ENCODE measurements at places on chromosomes 7 and 10. TPM values are rescaled to one million over a fixed set of nuclear protein-coding genes. Genes with fewer than 3 reads are reported as not detected.

- DNase-seq: no peak
- peaks cover 5% of the 10 kb centered on the region for H3K36me3 ChIP-seq
- no peak overlapping the region for H3K4me3 ChIP-seq
- no peaks in the 10 kb centered on the region for H3K27me3 ChIP-seq
- H3K4me1 ChIP-seq: no peaks in the 10 kb centered on the region
Measured at GRCh38 chr7:158655931-158656441, 48.6 kb downstream of the NCAPG2 start.

DNA sequence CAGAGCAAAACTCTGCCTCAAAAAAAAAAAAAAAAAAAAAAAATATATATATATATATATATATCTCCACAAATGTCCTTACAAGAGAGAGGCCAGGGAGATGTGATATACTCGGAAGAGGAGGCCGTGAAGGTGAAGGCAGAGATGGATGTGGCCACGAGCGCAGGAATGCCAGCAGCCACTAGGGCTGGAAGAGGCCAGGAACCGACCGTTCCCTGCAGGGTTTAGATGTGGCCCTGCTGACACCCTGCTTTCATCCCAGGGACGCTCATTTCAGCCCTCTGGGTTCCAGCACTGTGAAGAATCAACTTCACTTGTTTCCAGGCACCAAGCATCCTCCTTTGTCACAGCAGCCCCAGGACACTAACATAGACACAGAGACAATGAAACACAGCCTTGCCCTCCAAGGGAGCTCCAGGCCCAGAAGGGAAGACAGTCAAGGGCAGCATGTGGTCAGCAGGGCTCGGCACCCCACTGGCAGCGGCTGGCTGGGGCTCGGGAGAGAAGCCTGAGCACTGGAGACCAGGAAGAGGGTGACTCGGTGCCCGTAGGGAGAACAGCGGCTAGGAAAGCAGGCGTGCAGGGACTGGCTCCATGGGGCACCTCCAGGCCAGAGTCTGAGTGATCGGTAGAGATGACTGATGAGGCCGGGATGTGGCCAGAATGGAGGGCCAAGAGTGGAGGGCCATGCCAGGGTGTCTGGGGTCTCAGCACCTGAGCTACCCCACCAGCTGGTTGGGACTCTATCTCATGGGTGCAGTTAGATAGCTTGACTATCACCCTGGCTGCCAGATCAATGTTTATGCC, 7.6 kb downstream of the WDR86 start:
- DNase-seq: no peak
- no peak overlapping the region for H3K4me3 ChIP-seq
- no peaks in the 10 kb centered on the region for H3K27me3 ChIP-seq

DNA sequence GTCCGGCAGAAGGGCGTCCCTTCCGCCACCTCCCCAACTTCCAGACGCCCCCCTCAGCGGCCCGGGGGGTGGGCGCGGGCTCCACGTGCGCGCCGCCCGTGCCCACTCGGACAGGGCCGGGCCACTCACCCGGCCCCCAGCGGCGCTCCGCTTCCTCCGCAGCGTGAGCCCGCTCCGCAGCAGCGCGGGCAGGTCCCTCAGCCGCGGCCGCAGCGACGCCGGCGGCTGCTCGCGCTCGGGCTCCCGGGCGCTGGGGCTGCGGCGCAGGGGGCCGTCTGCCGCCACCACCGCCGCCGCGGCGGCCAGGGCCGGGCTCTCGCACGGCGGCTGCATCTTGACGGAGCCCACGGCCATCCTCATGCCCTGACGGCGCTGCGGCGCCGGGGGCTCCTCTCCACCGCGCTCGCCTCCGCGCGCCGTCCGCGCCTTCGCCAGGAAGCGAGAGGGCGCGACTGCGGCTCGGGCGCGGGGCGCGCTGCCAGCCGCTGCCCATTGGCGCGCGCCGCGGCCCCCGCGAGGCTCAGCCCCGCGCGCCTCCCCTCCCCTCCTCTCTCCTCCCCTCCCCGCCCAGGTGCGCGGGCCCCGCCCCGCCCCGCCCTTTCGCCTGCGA, at the start of gene RAPGEF5:
RAPGEF5 (minus strand) TSS at position 454 of the 610 bp plus-strand sequence; CDS start at position 360, 94 bp downstream.
- H3K27ac ChIP-seq: no peak within 1 kb of the TSS
- H3K4me1 ChIP-seq: no peaks in the 10 kb centered on the region
- no peaks in the 10 kb centered on the region for H3K36me3 ChIP-seq
- no peak within 1 kb of the TSS for H3K4me3 ChIP-seq

- no peak overlapping the region for H3K4me3 ChIP-seq
- H3K27ac ChIP-seq: no peak overlapping the region
- DNase-seq: no peak
- H3K4me1 ChIP-seq: no peaks in the 10 kb centered on the region
- H3K27me3 ChIP-seq: no peaks in the 10 kb centered on the region
Measured at GRCh38 chr7:45390180-45390579, 184.0 kb upstream of the ADCY1 start.

- no peaks in the 10 kb centered on the region for H3K36me3 ChIP-seq
- H3K4me1 ChIP-seq: no peaks in the 10 kb centered on the region
- H3K27ac ChIP-seq: no peak overlapping the region
- H3K4me3 ChIP-seq: no peak overlapping the region
Measured at GRCh38 chr10:22219308-22219707, 1.5 kb upstream of the EBLN1 start.

GRCh38 chr7:94395141-94396036, 694 bp downstream of the COL1A2 start:
- DNase-seq: peak; percentile 21
- peaks cover 11% of the 10 kb centered on the region for H3K4me1 ChIP-seq
- peaks cover 3% of the 10 kb centered on the region for H3K27me3 ChIP-seq

DNA sequence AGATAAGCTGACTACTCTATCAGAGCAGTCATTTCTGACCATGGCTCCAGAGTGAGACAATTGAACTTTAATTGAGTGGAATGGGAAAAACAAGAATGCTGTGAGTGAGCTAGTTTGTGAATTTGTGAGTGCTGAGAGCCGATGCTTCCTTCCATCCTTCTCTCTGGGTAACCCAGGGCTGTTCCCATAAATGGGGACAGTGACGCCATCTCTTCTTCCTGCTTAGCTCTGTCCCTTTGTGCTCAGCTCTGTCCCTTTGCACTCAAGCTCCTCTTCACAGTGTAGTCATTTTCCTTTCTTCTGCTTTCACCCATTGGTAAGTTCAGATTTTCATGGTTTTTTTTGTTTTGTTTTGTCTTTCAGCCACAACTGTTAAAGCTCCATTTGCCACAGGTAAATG, 24.4 kb downstream of the C10orf120 start:
- H3K27ac ChIP-seq: no peak overlapping the region
- no peaks in the 10 kb centered on the region for H3K4me1 ChIP-seq
- peaks cover 4% of the 10 kb centered on the region for H3K27me3 ChIP-seq
- no peak for DNase-seq
- H3K36me3 ChIP-seq: no peaks in the 10 kb centered on the region

GRCh38 chr7:42238709-42239366, 1.8 kb upstream of the GLI3 start:
- H3K36me3 ChIP-seq: no peaks in the 10 kb centered on the region
- H3K4me1 ChIP-seq: no peaks in the 10 kb centered on the region
- H3K4me3 ChIP-seq: no peak overlapping the region
- DNase-seq: no peak

DNA sequence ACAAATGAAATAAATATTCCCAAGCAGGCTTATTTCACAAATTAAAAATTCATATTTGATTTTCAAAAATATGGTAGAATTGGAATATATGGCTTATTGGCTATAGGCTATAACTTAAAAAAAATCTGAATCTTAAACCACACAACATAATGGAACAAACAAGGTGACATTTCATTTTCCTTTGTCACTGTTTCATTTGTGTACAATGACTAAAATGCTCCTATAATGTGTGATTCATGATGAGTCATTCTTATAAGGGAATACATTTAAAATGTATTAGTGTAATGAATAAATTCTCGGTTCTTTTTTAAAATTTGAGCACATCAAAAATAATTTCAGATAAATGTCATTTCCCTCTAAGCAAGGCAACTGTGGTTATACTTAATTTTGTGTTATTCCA, 148.0 kb upstream of the ANK3 start:
- H3K36me3 ChIP-seq: no peaks in the 10 kb centered on the region
- peaks cover 4% of the 10 kb centered on the region for H3K4me1 ChIP-seq
- no peak overlapping the region for H3K4me3 ChIP-seq
- no peak overlapping the region for H3K27ac ChIP-seq
- DNase-seq: no peak

DNA sequence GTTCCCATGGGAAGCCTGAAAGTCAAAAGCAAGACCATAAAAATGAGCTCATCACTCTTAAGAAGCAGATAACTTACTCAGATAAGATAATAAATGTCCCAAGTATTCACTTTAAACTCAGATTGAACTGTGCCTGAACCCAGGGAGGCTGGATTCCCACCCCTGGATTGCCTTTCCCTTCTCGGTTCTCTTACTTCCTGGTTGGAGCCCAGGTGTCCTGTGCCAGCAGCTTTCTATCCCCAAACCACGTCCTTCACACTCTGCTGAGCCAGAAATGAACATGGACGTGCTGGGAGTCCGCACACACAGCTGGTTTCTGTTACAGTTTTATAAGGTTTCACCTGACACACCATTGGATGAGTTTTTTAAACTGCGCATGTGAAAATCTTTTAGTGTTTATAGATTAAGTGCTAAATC, 636.2 kb upstream of the IGFBP3 start:
- H3K4me1 ChIP-seq: no peaks in the 10 kb centered on the region
- H3K36me3 ChIP-seq: no peaks in the 10 kb centered on the region
- no peaks in the 10 kb centered on the region for H3K27me3 ChIP-seq

DNA sequence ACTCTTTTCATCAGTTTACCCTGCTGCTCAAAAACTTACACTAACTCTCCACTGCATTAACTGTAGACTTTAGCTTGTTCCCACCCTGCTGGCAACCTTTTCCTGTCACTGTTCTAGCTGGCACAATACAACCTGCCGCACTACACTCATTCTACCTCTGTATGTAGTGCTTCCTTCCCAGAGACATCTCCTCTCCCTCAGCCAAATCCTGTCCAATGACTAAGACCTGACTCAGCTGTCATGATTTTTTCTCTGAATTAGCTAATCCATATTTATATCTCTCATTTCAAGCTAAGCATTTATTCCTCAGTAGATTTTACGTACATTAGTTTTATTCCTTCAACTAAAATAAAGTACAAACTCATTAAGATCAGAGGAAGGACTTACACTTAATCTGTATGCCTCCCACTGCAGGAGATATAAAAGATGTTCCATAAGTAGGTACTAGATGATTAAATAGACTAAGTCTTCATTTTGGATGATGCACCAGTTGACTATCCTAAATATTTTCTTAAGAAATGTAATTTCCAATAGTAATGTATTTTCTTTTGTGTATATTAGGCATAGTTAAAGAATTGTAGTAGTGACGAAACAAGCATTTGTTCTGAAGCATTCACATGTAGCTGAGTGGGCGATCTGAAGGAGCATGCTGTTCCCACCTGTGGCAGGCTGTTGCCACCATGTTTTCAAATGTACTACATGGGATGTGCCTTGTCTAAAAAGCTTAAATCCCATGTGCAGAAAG, 189.1 kb downstream of the SKAP2 start:
- H3K27ac ChIP-seq: no peak overlapping the region
- H3K4me1 ChIP-seq: no peaks in the 10 kb centered on the region
- H3K36me3 ChIP-seq: no peaks in the 10 kb centered on the region
- H3K27me3 ChIP-seq: no peaks in the 10 kb centered on the region

Gene CEP55
- 0.17 TPM for total RNA-seq

Gene BAMBI
- not detected for total RNA-seq

Gene RBP4
- total RNA-seq: not detected

Gene TDRD1
- 0.41 TPM for total RNA-seq
